ENCODE measurements at places on chromosomes 2 and 18.

GRCh38 chr2:64686283-64686956 lies 32.7 kb upstream of the SERTAD2 start:
- no peak for DNase-seq

DNA sequence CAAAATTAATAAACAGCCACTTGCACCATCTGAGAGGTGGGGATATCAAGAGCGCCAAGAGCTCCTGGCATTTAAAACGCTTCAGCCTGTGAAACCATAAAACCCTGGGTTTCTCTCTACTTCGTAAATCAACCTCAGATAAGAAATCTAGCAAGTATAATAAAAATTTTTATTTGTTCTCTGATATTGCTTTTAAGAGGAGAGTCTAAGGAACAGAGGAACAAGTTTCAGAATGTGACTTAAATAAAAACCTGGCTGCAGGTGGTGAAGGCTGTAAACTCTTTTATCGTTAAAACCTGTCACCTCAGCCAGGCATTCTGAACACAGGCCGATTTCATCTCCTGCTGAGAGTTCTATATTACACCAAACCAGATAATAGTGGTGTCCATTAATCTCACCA lies 9.9 kb downstream of the DYTN start:
- no peak for DNase-seq

DNA sequence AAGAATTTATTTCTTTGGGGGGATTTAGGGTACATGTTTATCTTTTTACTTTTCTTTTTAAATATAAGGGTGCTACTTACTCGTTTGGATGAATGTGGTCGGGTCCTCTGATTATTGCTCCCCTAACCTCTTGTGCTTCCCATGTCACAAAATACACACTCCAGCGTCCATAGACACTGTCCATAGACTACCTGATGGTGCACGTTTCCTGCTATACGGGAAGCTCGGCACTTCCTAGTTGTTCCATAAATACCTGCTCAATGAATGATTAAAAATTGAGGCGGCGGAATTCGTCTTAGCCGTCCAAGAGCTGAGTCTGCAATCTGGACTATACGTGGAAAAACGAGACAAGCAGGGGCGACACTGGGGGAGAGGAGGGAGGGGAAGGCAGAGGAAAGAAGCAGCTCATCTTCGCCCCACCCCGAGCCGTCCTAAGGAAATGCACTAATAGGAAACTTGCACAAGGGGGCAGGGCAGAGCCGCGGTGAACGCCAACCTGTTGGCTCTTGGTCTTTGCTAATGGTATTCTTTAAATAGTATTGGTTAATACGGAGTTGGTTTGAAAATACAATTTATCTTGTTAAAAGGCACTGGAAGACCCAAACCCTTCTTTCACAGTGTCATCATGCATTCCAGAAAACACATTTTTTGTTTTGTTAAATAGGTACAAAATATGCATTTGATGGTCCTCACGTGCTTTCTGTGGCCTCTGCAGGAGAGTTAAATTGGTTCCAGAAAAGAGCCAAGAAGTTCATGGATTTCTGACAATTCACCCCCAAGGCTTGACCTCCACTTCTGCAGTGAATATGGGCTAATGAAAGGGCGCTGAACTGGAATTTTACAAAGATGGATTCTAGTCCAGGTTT lies 73.0 kb upstream of the KCTD1 start:
- DNase-seq, result no peak

DNA sequence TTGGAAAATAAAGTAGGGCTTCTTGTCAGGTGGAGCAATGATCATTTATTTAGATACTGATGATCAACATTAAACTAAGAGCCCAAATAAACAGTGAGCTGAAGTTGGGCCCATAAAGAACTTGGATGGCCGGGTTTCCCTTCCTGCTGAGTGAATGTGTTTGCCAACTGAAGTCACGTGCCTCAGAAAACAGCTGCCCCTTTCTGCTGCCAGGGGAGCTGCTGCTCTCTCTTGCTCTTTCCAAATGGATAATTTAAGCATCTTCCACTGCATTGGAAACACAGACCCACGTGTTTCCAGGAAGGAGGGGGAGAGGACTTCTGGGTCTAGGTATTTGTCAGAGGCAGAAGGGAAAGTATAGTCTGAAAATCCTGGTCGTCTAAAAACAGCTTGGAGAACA lies 22.9 kb upstream of the NCKAP5 start:
- no peak for DNase-seq

DNA sequence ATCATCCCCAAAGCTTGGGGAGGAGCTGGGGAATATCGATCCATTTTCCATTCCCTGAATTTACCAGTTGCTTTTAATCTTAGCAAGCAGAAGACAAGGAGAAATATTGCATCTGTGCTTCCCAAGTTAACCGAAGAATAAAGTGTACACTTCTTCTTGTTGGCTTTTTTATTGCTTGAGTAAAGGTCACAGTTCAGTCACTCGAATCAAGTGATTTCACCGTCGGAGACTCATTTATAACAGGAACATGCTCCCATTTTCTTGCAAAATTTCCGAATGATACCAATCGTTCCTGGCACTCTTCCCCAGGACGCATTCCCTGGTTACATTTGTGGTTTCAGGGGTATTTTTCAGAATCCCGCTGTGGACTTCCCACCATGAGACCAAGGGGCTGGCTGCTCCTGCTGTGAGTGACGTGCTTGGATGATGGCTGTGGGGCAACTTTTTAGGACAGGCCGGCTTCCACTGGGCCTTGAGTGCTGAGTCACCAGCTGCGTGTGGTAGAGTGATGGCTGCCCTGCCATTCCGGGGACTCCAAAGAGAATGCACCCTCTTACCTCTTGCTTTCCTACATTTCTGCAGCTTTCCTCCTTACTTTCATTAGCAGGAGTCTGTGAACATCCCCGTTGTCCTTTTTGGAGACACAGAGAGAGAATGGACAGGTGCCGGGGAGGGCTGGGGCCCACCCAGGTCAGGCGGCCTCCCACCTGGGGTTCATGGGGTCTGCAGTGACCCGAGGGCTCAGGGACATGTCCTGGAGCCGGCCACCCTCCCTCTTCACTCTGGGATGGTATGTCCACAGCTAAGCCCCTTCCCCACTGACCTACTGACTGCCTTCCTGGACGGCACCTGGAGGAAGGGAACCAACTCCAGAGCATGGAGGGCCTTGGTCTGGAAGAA lies 60.7 kb upstream of the HDAC4 start:
- DNase-seq, result no peak

GRCh38 chr2:66427300-66427699 lies 7.6 kb upstream of the MEIS1 start:
- no peak for DNase-seq

- no peak for DNase-seq
Observed at GRCh38 chr2:181393472-181393871, 63.7 kb upstream of the ITGA4 start.

DNA sequence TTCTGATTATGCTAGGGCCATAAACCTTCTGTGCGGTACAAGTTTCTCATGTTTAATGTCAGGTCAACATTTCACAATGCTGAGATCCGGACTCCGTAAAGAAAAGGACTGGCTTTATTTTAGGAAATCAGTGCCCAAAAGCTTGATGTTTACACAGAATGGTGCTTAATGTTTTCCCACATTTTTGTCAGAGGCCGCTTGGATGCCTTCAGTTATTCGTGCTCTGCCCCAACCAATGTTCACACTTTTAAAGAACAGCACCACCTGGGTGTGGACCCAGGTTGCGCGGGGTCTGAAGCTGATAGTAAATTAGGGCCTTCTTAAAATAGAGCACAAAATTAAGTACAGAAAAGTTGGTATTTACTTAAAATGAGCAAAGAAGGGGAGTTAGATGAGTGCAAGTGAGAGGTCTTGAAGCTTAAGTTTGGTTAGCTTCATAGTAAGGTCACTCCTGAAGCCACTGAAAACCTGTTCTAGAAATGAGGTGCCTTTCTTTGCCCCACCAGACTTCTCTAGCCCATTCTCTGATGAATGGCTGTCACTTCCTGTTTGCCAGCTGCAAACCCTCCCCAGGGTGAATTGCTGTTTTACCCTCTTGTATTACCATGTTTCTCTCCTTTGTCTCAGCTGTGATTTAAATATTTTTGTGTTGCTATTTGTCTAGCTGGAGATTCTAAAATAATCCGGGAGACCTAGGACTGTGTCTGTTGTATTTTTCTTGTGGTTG lies 20.5 kb downstream of the SLC3A1 start:
- no peak for DNase-seq

DNA sequence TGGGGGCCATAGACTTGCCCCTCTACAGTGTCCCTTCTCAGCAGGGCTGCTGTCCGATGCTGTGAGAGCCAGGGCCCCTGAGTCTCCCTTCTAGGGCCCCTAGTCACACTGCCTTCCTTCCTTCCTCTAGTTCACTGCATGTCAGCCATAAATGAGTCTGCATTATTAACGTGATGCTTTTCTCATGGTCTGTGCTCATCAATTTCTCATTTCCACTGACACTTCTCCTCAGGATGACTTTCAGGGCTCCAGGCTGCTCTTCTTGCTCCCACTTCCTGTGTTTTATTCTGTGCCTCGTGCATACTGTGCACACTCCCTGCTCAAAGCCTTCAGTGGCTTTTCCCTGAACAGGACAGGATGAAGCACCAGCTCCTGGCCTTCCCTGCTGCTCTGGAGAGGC lies 146.5 kb downstream of the FAM210A start:
- no peak for DNase-seq

GRCh38 chr2:201220102-201220570 lies 37.2 kb downstream of the CASP10 start:
- no peak for DNase-seq

DNA sequence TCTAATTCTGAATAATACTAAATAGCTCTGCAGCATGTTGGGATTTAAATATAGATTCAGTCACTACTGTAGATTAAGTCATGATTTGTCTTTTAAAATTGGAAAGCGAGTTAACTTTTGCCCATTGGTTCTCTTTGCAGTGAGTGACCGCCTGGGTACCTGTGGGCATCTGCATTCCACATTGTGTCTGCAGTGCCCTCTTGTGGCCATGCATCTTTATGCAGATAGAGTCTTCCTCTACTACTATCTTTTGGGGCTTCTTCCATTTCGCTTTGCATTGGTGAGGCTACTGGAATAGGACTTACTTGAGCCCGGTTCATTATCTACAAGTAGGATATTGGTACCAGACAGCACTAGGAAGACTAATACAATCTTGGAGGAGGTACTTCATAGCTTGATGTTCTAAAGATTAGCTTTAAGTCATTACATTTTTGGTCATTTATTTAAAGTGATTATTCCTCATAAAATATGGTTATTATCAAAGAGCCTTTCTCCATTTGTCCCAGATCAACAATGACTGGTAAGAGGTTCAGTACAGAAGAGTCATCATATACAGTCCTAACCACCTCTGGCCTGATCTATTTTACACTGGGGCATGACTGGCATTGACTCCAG lies 203.0 kb downstream of the SOCS6 start:
- peak; percentile 14 for DNase-seq

- no peak for DNase-seq
Observed at GRCh38 chr2:26555246-26556133, 77.6 kb upstream of the OTOF start.

DNA sequence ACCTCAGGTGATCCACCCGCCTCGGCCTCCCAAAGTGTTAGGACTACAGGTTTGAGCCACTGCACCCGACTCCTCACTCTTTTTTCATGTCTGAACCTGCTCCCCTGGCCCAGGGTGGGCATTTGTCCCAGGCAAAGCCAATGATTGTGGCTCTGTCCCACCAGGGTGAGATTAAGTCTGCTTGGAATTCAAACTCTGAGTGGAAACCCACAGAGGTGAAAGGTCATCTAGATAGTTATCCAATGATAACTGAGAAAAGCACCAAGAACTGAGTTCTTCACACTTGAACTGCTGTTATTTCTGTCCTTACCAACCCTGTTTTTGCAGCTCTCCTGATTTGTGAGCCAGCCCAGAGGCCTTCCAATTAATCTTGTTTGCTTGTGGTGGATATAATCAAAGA lies 62.4 kb upstream of the ACVR1 start:
- no peak for DNase-seq

DNA sequence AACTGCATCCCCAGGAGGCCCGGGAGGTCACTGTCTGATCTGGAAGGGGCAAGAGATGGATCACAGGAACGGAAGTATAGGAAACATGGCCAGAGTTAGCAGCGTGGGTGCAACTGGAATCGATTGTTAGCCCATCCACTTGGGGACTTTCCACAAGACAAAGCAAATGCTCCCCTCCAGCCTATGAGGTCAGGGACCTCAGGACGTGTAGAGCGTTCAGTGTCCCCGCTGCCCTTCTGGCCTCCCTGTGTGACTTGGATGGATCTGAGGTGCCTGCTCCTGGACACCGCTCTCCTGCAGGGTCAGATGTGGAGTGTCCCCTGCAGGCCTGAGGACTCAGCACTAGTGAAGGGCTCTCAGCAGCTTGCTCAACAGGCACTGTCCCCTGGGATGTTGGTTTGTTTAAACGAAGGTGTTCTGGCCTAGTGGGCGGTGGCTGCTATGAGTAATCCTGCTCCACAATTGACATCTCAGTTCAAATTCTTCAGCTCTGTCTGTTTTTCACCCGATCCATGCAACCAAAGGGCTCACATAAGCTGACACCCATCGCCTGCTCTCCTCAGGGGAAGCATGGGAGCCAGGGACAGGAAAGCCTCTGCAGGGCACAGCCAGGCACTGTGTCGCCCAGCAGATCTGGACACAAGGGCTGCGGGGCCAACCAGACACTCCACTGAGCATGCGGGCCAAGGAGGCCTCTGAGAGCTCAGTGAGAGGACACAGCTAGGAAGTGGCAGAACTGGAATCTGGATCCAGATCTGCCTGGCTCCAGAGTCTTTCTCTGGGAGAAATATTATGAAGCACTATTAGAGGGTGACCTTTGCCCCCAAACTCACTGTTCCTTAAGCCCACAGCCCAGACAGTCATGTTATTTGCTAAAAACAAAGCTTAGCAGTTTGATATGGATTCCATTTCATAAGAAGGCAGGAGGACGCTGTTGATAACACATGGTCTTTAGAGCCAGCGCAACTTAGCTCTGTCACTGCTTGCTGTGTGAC lies 78.5 kb downstream of the RHOB start:
- DNase-seq, result no peak

DNA sequence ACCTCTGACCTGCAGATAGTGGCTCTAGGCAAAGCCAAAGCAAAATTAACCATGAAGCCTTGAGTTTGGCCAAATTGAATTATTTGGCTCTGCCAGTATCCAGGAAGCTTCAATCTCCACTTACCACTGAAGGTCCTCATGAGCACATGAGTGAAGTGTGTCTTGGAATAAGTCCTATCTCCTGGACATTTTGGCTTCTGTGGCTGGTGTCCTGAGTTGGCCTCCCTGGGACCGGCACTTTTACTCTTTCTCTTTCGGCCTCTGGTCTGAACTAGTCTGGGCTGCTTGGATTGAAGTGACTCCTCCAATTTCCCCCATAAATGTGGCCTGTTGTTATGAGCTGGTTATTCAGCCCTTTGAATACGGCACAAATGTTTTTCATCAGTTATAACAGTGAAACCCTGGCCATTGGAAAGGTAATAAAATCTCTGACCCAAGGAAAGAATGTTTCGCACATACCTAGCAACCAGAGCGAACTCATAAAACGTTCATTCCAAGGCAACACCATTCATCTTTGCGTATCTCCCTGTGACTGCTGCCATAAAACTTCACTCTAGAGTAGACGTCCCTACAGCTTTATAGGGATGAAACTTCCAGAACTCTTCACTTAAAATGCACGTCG lies 216.4 kb downstream of the LPIN1 start:
- DNase-seq, result no peak

Data from stimulated activated naive CD4-positive, alpha-beta T cell treated with Interleukin-2 at 50 U/mL for 16 hours (primary cell).